Neural crest cell (in vitro differentiated cells): ENCODE measurements at places on chromosomes 1 and 21.
A peak's percentile ranks its signal among the peaks of the same experiment; 100 is the strongest.

DNA sequence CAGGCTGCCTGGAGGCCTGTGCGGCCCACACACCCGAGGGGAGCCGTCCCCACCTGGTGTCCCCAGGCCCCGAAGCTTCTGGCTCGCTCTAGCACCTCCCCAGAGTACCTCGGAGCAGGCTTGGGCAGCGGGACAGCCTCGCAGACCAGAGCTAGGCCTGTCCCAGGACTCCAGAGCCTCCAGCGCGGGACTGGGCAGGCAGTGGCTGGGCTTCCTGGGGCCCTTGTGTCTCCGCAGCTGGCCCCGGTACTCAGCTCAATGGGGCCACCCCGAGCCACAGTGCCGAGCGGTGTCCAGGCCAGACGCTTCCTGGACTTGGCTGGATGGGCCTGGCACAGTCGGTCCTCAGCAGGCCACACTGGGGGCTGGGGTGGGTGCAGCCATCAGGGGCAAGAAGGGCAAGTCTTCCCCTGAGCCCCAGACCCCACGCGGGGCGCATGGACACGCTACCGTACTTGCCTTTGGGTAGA lies 4.9 kb downstream of the SCNN1D start:
- H3K27ac ChIP-seq = no peak overlapping the region
- no peaks in the 10 kb centered on the region for H3K36me3 ChIP-seq
- peaks cover under 1% of the 10 kb centered on the region for H3K27me3 ChIP-seq
- no peak overlapping the region for H3K4me3 ChIP-seq
- H3K4me1 ChIP-seq = no peaks in the 10 kb centered on the region

- H3K4me1 ChIP-seq = peaks cover 4% of the 10 kb centered on the region
- H3K27ac ChIP-seq = no peak overlapping the region
- peaks cover 2% of the 10 kb centered on the region for H3K36me3 ChIP-seq
Measured at GRCh38 chr1:224623743-224624333, 7.7 kb downstream of the CNIH3 start.

GRCh38 chr1:5888606-5889211 lies 103.5 kb downstream of the NPHP4 start:
- H3K4me3 ChIP-seq = peak overlapping the region; percentile 69
- no peaks in the 10 kb centered on the region for H3K27me3 ChIP-seq
- H3K27ac ChIP-seq = peak overlapping the region; percentile 59

GRCh38 chr21:24840287-24840686 lies 767.0 kb downstream of the MRPL39 start:
- H3K36me3 ChIP-seq = peaks cover 2% of the 10 kb centered on the region
- H3K4me3 ChIP-seq = no peak overlapping the region
- no peak for DNase-seq
- no peak overlapping the region for H3K27ac ChIP-seq
- H3K27me3 ChIP-seq = no peaks in the 10 kb centered on the region

DNA sequence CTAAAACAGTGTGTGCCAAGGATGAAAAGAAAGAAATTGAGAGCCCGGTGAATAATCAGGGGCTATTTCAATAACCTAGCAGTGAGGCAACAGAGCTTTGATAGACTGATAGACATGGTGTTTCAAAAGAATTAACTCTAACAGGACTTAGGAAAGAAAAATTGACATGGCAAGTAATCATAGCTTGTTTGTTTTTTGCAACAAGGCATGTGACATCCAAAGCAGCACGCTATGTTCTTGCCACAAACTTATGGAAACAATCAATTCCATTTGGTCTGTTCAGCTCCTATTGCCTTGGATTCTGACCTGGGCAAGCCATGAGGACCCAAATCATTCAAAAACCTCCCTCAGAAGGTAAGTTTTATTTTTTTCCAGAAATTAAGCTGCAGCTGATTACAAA lies 608.5 kb downstream of the SMYD3 start:
- H3K27me3 ChIP-seq = no peaks in the 10 kb centered on the region
- H3K4me1 ChIP-seq = peaks cover 16% of the 10 kb centered on the region
- H3K4me3 ChIP-seq = no peak overlapping the region
- H3K36me3 ChIP-seq = peaks cover 9% of the 10 kb centered on the region

DNA sequence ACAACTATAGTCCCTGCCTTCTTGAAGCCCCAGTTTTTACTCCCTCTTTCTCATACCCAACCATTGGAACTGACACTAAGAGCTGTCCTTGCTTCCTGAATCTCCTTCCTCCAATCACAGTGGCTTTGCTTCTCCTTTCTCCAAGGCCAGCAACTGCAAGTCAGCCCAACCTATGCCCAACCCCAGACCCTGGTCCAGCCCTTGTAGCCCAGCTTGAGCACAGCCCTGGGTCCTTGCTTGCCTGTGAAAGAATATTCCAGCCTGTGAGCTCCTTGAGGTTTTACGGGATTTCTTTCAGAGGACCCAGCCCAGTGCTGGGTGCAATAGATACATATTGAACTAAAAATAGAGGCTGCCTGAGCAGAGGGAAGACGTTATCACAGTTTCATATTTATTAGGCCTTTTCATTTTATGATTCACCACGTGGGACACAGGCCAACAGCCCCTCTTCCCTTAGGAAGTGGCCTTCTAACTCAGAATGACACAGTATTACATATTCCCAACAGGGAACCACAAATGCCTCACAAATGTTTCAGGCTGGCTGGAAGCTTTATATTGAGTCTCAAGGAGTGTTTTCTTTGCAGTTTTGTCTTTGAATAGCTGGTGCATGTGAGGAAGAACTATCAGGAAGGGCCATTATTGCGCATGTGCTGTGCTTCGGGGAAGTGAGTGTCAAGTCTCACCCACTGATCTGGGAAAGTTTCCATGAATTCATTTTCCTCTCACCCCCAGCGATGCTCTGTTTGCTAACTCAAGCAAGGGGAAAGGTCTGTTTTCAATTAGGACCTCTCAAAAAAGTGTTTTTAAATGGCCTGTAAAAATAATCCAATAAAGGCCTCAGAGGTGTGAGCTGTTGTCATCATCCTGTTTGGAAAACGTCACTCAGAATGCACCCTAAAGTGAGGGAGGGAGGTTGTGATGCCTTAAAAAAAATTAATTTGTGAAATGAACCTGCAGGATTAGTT lies 92.3 kb upstream of the NFIA start:
- no peak for DNase-seq
- no peaks in the 10 kb centered on the region for H3K27me3 ChIP-seq
- no peaks in the 10 kb centered on the region for H3K36me3 ChIP-seq
- H3K27ac ChIP-seq = peak overlapping the region; percentile 78
- H3K4me1 ChIP-seq = peaks cover 32% of the 10 kb centered on the region

GRCh38 chr1:51673279-51673678 lies 56.4 kb downstream of the OSBPL9 start:
- DNase-seq = no peak
- H3K36me3 ChIP-seq = no peaks in the 10 kb centered on the region
- H3K27ac ChIP-seq = no peak overlapping the region
- H3K4me1 ChIP-seq = no peaks in the 10 kb centered on the region
- H3K4me3 ChIP-seq = no peak overlapping the region

DNA sequence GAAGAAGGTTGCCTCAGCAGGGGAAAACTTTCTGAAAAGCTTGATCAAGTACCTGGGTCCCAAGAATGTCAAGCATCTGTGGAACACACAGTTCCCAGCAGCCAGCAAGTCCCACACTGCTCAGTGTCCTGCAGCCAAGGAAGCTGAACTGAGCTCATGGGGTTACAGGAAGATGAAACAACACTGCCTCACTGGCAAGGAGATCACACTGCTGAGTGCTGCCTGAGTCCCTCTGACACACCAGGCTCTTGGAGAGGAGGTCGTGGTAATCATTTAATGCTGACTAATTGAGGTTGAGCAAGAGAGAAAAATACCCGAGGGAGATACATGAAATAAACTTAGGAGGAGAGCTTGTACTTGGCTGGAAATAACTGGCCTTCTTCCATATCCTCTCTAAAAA lies 75.2 kb downstream of the MPZL1 start:
- H3K36me3 ChIP-seq = peaks cover 20% of the 10 kb centered on the region
- no peak overlapping the region for H3K4me3 ChIP-seq
- no peaks in the 10 kb centered on the region for H3K27me3 ChIP-seq
- no peak for DNase-seq
- no peak overlapping the region for H3K27ac ChIP-seq

DNA sequence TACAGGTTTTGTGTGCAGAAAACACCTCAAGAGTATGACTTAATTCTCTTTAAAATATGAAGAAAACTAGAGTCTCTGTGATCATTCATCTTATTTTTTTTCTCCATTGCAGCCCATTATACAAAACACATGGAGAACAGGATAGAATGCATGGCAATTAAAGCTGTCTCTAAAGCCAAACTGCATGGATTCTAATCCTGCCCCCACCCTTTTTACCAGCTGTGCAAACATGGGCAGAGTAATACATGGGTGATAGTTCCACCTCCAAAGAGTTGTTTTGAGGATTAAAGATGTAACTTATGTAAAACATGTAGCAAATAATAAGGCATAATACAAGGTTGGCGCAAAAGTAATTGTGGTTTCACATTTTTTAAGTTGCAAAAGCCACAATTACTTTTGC lies 114.4 kb downstream of the CLEC20A start:
- H3K4me3 ChIP-seq = no peak overlapping the region
- no peaks in the 10 kb centered on the region for H3K27me3 ChIP-seq
- H3K4me1 ChIP-seq = peaks cover 5% of the 10 kb centered on the region

DNA sequence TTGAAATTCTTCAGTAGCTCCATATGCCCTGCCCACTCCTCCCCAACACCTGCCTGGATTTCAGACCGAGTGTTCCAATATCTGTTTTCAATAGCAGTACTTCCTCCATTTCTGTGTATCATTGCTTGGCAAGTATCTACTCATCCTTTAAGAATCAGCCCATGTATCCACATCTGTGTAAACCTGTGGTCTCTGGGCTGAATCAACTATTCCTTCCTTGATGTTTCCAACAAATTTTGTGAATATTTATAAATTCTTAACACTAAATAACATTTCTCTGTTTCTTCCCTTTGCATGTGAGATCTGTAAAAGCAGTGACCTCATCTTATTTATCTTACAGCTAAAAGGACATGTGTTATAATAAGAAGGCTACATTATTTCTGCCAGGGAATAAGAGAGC lies 26.0 kb upstream of the UAP1 start:
- peaks cover 6% of the 10 kb centered on the region for H3K36me3 ChIP-seq
- H3K27ac ChIP-seq = no peak overlapping the region
- H3K4me3 ChIP-seq = no peak overlapping the region
- no peaks in the 10 kb centered on the region for H3K27me3 ChIP-seq
- DNase-seq = no peak
- no peaks in the 10 kb centered on the region for H3K4me1 ChIP-seq

GRCh38 chr1:88351960-88352359 lies 332.1 kb upstream of the PKN2 start:
- no peaks in the 10 kb centered on the region for H3K36me3 ChIP-seq
- H3K4me3 ChIP-seq = no peak overlapping the region
- DNase-seq = no peak
- no peaks in the 10 kb centered on the region for H3K4me1 ChIP-seq
- no peak overlapping the region for H3K27ac ChIP-seq
- H3K27me3 ChIP-seq = no peaks in the 10 kb centered on the region

GRCh38 chr1:21244154-21244553 lies 46.1 kb downstream of the ECE1 start:
- no peak for DNase-seq
- H3K4me3 ChIP-seq = no peak overlapping the region
- H3K27ac ChIP-seq = no peak overlapping the region
- no peaks in the 10 kb centered on the region for H3K27me3 ChIP-seq
- peaks cover 4% of the 10 kb centered on the region for H3K36me3 ChIP-seq
- H3K4me1 ChIP-seq = peaks cover 3% of the 10 kb centered on the region

- no peak overlapping the region for H3K4me3 ChIP-seq
- no peaks in the 10 kb centered on the region for H3K27me3 ChIP-seq
- DNase-seq = no peak
- H3K4me1 ChIP-seq = peaks cover 6% of the 10 kb centered on the region
- H3K27ac ChIP-seq = no peak overlapping the region
Measured at GRCh38 chr1:173307845-173308244, 100.7 kb upstream of the TNFSF4 start.

DNA sequence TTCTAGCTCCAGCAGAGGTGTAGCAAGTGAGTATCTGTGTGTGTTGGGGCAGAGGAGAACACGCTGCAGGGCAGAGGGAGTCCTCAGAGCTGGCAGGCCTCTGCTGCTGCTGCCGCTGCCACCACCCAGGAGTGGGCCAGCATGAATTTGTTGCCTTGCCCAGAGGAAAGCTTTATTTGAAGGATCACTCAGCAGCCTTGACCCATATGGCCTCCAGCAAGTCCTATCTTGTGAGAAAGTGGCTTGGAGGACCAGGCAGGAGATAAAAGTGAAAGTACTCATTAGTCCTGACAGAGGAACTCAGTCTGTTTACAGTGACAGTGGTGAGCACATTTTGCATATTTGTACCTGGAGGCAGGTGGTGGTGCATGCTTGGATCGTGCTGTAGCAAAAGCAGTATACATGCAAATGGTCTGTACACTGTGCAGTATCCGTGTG lies 3.1 kb downstream of the TRAF5 start:
- no peak overlapping the region for H3K4me3 ChIP-seq
- H3K36me3 ChIP-seq = no peaks in the 10 kb centered on the region
- H3K4me1 ChIP-seq = peaks cover 40% of the 10 kb centered on the region
- no peak for DNase-seq

DNA sequence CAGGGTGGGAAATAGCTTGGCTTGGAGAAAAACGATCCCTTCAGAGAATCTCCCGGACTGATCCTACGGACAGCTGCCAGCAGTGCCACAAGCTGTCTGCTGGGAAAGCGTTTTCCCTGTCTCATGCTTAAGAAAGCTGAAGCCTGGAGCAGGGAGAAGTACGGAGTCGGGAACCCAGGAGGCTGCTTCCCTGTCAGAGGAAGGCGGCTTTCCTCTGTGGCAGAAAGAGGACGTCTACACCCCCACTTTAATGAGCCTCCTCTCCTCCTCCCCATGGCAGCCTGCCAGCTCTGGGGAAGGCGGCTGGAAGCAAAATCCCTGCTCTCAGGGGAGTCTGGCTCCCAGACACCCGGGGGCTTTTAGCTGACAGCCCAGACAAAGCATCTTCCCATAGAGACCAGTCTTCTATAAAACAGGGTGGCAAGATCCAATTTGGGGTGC lies 7.3 kb downstream of the KIF21B start:
- H3K4me1 ChIP-seq = peaks cover 57% of the 10 kb centered on the region
- no peak overlapping the region for H3K4me3 ChIP-seq
- H3K36me3 ChIP-seq = no peaks in the 10 kb centered on the region

GRCh38 chr1:223087291-223088255 lies 55.5 kb downstream of the TLR5 start:
- H3K36me3 ChIP-seq = no peaks in the 10 kb centered on the region
- H3K27ac ChIP-seq = no peak overlapping the region
- H3K4me3 ChIP-seq = no peak overlapping the region
- H3K4me1 ChIP-seq = peaks cover 15% of the 10 kb centered on the region
